Stimulated activated CD4-positive, alpha-beta T cell treated with anti-CD3 and anti-CD28 coated beads, Interleukin-12 subunit alpha, Interleukin-12 subunit beta, amount 100 ng/mL, for 4 hours (primary cell): ENCODE measurements at places on chromosomes 7 and 10.

DNA sequence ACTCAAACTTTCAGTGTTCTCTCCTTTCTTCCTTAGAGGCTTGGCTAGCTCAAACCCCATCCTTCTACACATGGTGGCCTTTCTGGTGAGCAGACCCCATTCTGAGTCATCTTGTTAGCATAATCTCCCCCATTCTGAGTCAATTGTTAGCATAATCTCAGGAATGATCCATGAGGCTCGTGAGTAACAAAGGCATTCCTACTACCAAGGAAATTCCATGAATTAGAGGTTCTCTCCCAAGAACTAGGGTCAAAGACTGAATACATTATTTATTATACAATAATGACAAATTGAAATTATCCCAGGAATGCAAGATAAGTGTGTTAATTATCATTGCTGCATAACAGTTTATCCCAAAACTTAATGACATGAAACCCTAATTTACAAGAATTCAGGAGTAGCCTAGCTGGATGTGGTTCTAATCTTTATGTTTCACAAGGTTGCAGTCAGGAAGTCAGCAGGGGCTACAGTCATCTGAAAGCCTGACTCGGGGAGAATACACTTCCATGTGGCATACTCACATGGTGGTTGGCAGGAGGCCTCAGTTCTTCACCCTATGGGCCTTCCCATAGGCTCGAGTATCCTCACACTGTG is 100.2 kb downstream of the MMRN2 start:
- DNase-seq = no peak

- no peak for DNase-seq
Measured at GRCh38 chr7:113143486-113144257, 25.3 kb upstream of the SMIM30 start.

- no peak for DNase-seq
Measured at GRCh38 chr7:64807731-64808365, 13.6 kb downstream of the ZNF138 start.

DNA sequence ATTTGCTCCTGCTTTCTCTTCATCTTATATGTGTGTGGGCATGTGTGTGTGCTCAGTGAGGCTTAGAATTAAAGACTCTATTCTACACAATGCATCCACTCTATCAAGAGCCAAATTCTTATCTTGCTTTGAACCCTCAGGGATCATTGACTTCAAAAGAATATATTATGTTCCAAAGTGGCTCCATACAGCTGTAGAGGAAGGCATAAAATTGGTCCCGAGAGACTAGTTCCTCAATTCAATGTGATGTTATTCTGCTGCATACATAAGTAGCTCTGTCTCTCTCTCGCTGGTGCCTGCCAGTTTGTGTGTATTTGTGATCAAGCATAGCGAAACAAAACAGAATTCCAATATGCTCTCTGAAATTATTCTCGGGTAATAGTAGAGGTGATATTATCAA is 997.9 kb upstream of the POT1 start:
- DNase-seq = no peak

DNA sequence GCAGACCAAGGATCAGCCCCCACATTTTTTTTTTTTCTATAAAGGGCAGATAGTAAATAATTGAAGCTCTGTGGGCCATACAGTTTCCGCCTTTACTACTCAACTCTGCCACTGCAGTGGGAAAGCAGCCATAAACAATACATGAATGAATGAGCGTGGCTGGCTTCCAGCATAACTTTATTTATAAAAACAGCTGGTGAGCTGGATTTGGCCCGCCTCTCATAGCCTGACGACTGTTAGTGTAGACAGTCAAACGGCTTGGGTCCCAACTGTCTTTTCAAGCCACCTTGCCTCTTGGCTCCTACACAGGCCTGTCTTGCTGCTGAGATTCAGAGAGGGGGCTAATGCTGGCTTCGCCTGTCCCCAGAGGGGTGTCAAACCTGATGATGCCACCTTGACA is 169.8 kb upstream of the GPR26 start:
- no peak for DNase-seq

DNA sequence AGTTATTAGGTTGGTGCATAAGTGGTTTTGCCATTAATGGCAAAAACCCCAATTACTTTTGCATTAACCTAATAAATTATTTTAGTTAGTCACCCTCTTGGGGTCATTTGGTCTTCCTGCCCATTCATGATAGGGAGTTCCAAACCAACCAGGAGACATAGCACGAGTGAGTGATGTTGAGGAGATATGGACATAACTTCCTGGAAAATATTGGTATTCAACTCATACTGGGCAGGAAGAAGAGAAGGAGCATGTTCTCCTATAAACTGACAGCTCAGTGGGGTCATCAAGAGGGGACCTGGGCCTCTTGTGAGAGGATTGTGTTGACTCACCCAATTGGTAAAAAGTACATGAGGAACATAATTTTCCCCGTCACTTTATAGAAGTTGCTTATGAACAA is 23.7 kb downstream of the SPAG6 start:
- no peak for DNase-seq

DNA sequence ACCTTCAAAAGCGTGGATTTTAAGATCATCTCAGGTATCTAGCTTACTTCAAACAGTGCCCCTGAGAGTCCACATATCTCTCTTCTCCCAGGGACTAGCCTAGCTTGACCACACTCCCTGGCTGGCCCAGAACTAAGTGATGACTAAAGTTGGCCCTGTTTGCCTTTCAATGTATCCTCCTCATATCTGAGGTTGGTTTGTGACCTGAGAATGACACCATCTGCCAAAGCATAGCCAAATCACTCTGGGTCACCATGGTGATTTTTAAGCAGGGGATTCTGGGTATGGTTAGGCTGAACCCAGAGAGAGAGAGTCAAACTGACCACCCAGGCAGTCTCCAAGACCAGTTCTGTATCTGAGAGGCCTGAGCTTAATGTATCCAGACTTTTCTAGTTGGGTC is 16.2 kb downstream of the CNNM1 start:
- DNase-seq = no peak

GRCh38 chr10:132187430-132188138 is 836 bp downstream of the DPYSL4 start:
- DNase-seq = no peak

GRCh38 chr10:84190621-84191020 is 3.7 kb upstream of the CDHR1 start:
- no peak for DNase-seq

DNA sequence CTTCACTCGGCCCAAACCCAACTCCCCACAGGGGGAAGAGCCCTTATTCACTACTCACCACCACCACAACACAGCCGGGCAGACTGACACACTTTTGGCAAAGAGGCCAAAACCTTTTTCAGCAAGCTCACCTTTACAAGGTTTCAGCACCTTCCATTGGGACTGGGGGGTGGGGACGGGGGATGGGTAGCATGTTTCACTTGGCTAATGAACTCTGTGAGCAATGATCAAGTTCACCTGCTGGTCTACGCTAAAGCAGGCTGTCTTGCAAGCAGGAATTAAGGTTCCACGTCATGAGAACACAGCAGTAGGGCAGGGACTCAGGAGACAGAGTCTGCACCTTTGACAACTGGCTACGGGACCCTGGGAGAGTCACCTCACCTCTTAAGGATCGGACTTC is 7.0 kb downstream of the FAM53B start:
- no peak for DNase-seq

DNA sequence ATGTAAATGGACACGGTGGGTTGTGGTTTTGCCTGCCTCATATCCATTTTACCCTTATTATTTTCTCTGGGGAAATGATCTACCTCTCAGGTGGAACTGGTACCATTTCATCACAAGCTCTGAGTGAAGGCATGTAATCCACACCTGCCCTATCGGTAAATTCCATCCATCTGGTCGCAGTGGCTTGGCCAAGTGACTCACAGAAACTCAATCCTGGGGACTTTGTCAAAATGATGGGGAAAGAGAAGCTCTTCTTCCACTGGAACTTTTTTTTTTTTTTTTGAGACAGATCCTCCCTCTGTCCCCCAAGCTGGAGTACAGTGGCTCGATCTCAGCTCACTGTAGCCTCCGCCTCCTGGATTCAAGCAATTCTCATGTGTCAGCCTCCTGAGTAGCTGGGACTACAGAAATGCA is 48.2 kb upstream of the ANKRD1 start:
- no peak for DNase-seq

DNA sequence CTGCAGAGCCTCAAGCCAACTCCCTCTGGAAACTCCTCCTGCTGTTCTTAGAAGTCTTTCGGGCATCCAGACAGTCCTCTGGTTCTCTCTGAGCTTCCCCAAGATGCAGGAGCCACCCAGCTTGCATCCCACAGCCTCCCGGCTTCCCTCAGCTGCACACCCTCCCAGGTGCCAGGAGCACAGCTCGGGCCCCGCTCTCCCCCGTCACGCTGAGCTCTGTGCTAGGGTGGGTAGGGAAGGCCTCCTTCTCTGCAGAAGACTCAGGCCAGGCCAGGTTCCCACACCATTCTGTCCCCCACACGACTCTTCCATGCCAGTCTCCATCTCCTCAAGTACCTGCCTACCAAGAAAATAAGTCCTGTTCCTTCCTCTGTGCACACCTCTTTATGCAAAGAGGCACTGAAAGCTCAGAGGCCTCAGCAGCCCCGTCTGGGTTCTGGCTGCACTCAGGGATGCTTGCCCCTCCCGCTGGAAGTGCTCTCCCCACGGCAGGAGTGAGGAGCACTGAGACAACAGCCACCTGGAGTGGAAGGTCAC is 537.1 kb downstream of the PTPRN2 start:
- no peak for DNase-seq
